ENCODE measurements at places on chromosomes 11 and 22.

DNA sequence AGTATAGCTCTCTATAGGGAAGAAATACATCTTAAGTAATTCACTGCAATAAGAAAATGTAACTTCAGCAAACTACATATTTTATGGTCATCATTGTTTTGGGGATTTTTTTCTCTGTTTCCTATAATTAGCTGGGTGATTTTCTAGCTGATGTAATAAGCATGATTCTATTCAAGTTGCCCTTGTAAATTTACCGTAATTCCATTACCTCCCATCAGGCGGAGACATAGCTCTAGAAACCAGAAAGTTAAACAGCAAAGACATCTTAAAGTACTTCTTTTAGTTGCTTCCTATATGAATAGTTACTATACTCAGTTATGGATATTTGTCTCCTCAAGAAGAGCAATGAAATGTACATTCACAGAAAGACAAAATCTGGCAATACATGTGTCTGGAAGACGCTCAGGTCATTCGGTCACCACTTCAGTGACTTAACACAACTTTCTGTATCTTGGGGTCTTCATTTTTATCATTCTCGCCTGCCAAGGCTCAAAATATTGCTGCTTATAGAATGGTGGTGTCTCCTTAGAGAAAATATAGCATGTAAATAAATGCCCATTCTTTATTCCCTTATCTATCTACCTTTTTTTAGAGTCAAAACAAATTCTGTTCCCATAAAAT, 239.9 kb upstream of the ZC3H12C start:
- DNase-seq = no peak

DNA sequence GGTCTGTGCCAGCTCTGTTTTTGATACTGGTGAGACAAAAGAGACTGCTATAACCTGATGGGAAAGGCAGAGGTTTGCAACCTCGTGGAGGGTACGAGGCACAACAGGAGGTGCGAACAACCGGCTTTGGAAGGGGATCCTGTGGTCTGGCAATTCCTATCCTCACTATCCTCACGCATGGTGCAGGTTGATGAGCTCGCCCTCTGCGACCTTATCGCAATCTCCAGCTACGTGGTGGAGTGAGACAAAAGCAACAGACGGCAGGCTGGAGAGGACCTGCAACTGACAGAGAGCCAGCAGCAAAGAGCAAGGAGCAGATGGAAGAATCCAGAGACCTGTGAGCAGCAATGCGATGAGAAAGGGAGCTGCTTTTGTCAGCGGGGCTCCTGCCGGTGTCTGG, 47.3 kb upstream of the TSKU start:
- no peak for DNase-seq

DNA sequence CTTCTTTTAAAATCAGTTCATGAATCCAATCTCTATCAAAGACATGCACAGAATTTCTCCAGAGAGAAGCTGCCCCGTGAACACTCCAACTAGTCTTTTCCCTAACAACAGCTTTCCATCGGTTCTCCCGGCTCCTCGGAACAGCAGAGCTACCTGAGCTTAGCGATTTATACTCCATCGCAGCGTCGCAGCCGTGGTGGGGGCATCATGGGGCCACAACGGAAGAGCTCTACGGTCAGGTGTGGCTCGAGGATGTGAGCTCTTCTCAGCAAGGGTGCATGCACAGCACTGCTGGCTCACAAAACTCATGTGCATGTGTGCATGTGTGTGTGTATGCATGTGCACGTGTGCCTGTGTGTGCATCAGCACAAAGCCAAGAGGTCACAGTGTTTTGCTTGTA, 11.7 kb upstream of the MOB2 start:
- no peak for DNase-seq

GRCh38 chr22:30326255-30326705, 461 bp downstream of the TBC1D10A start:
- no peak for DNase-seq

- DNase-seq = no peak
Observed at GRCh38 chr11:73233211-73233610, 15.1 kb downstream of the P2RY2 start.

DNA sequence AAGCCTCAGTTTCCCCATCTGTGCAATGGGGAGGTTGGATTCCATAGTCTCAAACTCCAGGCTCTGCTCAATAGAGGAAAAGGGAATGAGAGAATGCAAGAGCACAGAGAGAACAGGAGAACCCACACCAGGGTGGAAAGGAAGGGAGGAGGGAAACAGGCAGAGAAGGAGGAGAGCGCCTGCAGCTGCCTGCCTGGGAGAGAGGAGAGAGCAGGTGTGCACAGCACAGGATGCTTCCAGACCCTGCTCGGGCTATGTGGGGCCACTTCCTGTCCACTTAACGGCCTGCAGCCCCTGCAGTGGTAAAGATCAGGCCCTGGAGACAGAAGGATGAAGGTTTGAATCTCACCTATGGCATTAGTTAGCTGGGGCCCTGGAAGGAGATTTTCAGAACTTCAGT, 12.3 kb downstream of the LRRC32 start:
- DNase-seq = no peak

- no peak for DNase-seq
Observed at GRCh38 chr22:48088926-48089536, 1326.6 kb downstream of the TBC1D22A start.

DNA sequence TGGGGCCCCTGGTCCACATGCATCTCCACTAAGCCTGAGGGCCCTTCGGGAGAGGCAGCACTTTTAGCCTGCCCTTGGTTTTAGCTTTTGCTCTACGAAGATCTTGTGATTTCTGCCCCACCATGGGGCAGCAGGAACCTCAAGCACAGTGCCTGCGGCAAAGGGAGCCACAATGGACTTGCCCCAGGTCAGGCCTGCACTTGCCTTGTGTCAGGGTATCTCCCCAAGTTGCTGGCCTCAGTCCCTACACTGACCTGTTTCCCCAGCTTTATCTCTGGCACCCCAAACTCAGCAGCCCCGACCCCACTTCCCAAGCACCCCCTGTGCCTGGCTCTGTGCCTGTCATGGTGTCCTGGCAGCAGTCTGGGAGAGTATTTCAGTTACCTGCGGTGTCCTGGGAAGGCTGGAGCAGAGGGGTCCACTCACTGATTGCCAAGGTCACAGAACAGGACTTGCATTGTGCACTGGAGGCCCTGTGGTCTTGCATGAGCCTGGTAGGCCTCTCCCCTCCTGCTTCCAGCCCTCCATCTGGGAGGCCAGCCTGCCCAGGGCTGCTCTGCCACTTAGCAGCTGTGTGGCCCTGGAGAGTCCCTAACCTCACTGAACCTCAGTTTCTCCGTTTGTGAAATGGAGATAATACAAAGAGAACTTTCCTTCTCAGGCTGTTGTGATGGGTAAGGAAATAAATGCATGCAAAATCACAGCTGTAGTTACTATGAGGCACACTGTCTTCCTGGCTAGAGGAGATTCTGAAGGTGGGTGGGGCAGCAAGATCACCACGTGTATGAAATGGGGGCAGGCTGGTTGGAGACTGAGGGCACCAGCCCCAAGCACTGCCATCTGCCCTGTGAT, 3.6 kb upstream of the AIFM3 start:
- no peak for DNase-seq

DNA sequence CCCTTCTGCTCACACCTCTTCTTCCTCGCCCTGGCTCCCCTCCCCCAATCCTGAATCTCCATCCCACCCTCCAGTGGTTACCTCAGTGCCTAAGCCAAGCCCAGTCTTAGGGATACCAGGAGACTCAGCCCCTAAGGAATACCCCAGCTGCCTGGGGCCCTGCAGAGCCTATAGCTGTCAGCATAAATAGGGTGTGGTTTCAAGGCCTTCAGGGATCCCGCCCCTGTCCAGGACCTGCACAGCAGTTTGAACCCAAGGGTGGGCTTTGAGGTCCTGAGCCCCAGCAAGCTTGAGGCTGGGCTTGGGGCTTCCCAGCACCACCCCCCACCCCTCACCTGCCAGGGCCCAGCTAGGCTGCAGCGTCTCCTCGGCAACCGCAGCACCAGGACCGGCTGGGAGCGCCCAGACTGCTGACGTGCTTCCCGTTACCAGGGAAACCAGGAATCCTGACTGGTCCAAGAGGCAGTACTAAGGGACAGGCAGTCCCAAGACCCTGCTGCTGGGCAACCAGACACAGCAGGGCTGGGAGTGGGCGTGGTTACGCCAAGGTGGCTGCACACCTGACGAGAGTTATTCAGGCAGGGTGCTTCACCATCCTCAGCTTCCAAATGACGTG, 13.7 kb downstream of the APBB1 start:
- DNase-seq = no peak

GRCh38 chr22:23231471-23232093, 51.3 kb downstream of the BCR start:
- DNase-seq = no peak

- DNase-seq = no peak
Observed at GRCh38 chr11:64856382-64857227, 12.2 kb upstream of the CDC42BPG start.

GRCh38 chr11:86390487-86390886, 15.8 kb downstream of the CCDC81 start:
- no peak for DNase-seq

GRCh38 chr11:115707180-115707905, 203.1 kb upstream of the CADM1 start:
- no peak for DNase-seq

- DNase-seq = no peak
Observed at GRCh38 chr11:124301548-124301947, 12.2 kb downstream of the OR8D1 start.

GRCh38 chr11:12775955-12776354, 101.7 kb downstream of the TEAD1 start:
- DNase-seq = no peak

DNA sequence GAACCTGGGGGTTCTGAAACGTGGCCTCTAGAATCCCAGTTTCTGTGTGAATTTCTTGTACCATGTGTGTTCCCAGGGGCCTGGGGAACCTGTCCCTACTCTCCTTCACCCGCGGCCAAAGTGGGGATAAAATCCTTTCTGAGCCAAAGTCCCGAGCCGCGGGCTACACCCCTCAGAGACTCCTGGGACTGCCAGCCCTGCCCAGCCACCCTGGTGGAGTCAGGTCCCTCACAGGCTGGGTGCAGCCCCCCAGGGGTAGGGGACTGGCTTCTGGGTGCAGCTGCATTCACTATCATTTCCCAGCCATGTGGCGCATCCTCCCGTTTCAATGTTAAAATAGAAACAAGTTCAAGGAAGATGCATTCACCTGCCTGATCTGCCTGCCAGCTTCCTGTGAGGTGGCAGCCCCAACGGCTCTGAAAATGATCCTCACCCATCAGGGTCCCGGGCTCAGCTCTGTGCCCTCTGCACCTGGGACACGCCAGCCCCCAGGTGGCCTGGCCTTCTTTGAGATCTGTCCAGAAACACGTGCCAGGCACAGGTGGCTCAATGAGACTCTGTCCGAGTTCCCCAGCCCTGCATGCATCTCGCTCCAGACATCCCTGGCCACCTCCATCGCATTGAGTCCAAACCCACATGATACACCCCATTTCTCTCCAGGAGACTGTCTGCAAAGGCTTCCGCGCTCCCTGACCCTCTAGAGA, 338.8 kb downstream of the CTTN start:
- DNase-seq = no peak

DNA sequence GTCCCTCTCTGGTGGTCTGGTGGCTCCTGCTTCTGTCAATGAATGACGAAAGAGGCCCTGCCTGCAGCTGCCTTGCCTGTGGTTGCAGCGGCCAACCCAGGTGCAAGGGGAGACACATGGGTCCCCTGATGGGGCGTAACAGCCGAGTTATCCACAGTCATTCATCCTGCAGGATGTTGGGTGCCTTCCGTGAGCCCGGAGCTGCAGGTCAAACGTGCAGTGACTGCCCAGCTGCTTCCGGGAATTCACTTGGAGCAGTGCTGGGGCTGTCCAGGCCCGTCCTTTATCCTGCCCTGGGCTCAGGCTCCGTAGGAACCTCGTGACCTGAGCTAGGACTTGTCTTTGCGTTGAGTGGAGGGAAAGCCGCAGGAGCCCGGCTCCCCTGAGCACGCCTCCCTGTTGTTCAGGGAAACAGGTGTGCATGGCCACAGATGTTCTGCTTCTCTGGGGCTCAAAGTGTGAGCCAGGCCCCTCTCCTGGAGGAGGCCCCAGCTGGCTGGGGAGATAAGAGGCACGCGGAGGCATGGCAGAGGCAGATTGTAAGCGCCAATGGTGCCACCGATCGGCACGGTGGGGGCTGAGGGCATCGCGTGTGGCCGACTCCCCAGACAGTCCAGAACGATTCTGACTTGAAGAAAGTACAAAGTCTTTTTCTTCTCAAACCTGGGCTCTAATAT, 635.4 kb downstream of the BRD1 start:
- DNase-seq = no peak

GRCh38 chr11:117876341-117877119, at the start of gene FXYD6:
FXYD6 (minus strand) TSS chr11:117876658; CDS start chr11:117842776, 33,882 bp downstream.
- no peak for DNase-seq

DNA sequence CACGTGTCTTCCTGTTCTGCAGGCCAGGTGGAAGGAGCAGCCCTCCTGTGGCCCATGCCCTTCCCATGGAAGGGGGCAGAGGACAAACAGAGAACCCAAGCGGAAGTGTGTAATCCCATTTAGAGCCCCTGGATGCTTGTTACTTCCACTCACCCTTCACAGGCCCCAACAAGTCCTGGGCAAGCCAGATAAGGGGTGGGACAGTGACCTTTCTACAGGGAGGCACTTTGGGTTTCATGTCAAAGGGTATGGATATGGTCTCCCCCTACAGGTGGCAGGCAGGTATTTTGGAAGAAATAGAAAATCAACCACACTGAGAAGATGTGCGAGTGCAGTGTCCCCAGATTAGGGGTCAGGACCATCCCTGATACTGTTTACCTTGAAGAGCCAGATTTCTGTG, 11.4 kb downstream of the MPEG1 start:
- no peak for DNase-seq

DNA sequence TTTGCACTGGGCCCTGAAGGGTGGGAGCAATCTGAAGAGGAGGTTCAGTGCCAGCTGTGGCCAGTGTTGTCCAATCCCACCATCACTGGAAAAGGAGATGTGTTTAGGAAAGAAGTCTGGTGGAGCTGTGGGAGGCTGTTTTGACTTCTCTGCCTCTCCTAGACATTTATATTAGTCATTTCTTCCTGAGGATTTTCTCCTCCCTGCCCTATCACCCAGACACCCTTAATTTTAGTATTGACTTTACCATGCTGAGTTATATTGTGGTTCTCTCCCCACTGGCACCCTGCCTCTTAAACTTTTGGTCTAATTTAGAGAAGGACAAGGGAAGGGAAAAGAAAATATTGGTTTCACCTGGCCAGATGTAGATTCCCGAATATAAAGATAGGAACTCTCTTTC, 159.1 kb downstream of the WNT11 start:
- no peak for DNase-seq

DNA sequence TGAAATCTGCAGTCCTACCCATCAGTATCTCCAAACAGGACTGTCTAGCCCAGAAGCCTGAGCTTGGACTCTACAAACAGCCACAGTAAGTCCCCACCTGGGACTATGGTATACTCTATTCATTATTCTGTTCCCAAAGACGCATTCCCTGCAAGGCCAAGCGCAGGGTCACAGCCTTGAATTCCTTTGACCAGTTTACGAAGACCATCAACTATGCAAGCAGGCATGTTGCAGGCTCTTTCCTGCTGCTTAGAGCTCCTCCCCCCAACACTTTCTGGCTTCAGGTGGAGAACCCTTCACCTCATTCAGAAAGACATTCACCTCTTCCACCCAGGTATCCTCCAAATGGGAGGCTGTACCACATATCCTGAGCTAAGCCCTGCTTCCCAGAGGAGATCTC, 62.5 kb downstream of the TIMP3 start:
- no peak for DNase-seq

GRCh38 chr11:130001461-130002351, 929 bp downstream of the PRDM10 start:
- DNase-seq = no peak

- no peak for DNase-seq
Observed at GRCh38 chr11:12216671-12217374, 106.4 kb downstream of the MICAL2 start.
